ENCODE measurements at places on chromosomes 7 and 10.

DNA sequence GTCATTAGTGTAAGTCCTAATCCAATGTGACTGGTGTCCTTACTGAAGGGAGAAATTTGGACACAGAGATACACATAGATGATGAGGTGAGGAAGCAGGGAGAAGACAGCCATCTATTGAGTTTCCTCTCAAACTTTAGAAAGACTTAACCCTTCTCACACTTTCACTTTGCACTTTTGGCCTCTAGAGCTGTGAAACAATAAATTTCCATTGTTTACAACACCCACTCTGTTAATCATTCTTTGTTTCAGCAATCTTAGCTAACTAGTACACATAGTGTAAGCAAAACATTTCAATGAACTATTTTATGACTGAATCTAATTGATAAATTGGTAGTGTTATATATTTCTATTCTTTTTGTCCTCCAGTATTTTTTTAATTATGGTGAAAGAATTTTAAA, 1092.8 kb upstream of the POT1 start:
- DNase-seq = no peak

DNA sequence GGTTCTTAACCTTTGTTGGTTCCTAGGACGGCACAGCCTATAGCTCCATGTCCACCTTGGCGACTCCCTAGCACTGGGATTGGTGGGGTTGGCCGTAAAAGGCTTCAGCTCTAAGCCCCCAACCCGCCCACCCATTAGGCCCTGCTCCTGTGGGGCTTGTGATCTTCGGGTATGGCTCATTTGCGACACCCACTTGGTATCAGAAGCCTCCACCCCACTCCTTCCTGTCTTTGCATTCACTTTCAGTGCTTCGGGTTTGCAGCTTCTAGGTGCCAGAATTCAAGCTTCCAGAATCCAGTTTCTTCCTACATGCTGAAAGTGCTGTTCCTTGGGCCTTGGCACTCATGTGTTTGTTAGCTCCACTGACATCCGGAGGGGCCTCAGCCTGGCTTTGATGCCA, 39.5 kb downstream of the HABP2 start:
- DNase-seq = no peak

- no peak for DNase-seq
Measured at GRCh38 chr10:24849051-24849450, 103.4 kb downstream of the PRTFDC1 start.

DNA sequence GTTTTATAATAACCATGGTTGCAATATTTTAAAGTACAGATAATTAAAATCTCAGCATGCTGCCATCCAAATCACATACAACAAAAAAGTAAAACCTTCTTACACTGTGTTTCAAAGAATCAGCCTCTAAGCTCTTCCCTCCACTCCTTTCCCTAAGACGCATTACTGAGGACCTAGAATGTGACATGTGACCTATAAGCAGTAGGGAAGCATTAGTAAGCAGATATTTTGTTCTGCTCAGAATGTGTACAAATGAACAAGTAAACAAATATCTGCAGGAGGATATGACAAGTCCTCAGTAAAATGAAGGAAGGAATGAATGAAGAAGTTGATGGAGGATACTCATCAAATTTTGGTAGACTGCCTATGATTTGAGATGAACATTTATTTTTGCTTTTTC, 49.1 kb downstream of the RAB11FIP2 start:
- DNase-seq = no peak

GRCh38 chr7:159031750-159032149, 112.9 kb downstream of the VIPR2 start:
- no peak for DNase-seq

DNA sequence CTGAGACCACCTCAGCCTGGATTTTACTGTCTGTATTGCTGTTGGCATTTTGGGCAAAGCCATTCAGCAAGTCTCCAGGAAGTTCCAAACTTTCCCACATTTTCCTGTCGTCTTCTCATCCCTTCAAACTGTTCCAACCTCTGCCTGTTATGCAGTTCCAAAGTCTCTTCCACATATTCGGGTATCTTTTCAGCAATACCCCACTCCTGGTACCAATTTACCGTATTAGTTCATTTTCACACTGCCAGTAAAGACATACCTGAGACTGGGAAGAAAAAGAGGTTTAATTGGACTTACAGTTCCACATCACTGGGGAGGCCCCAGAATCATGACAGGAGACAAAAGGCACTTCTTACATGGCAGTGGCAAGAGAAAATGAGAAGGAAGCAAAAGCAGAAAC, 62.8 kb downstream of the INPP5A start:
- DNase-seq = no peak

- no peak for DNase-seq
Measured at GRCh38 chr7:134834689-134835462, 55.4 kb downstream of the CALD1 start.

- no peak for DNase-seq
Measured at GRCh38 chr7:128099204-128099671, 68.0 kb upstream of the LRRC4 start.

- no peak for DNase-seq
Measured at GRCh38 chr10:79412516-79412915, 32.9 kb downstream of the ZCCHC24 start.

- no peak for DNase-seq
Measured at GRCh38 chr7:9091282-9091681, 657.9 kb downstream of the NXPH1 start.

GRCh38 chr7:103712991-103713778, 267.2 kb upstream of the SLC26A5 start:
- DNase-seq = no peak

DNA sequence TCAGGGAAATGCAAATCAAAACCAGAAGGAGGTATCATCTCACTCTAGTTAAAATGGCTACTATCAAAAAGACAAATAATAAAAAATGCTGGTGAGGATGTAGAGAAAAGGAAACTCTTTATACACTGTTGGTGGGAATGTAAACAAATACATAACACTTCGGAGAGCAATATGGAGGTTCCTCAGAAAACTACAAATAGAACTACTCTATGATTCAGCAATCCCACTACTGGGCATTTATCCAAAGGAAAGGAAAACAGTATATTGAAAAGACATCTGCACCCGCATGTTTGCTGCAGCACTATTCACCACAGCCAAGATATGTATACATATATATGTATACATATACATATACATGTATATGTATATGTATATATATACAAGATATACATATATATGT, 94.2 kb downstream of the C10orf90 start:
- DNase-seq = no peak

- no peak for DNase-seq
Measured at GRCh38 chr10:62377966-62378365, 3.8 kb downstream of the ZNF365 start.

- peak; percentile 4 for DNase-seq
Measured at GRCh38 chr10:46545861-46546590, 10.4 kb downstream of the GPRIN2 start.

DNA sequence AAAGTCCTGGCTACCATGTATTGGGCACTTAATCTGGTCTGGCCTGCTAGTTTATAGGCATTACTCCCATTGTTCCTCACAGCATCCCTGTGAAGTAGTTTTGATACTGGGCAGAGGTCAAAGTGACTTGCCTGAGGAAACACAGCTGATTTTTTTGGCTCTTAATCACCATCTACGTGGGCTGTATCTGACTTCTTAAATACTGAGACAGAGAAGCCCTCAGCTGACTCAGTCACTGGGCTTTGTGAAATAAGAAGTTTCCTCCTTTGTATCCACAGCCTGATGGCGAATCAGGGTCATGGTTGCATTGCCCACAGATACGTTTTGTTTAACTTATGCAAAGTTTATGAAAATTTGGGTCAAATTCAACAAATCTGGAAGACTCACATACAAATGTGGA, 13.2 kb downstream of the TACR2 start:
- no peak for DNase-seq

DNA sequence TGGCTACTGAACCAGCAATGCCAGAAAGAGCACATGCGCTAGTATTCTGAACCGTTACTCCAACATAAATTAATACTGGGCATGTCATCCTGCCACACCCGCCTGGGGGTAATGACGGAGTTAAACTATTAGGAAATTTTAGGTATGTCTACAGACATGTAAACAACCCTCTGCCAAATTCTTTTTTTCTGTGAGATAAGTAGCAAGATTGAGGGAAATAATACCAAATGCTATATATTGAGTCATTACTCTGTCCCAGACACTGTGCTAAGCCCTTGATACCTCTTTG, 7.4 kb downstream of the LSMEM1 start:
- no peak for DNase-seq

GRCh38 chr10:18157881-18158280, 17.7 kb downstream of the CACNB2 start:
- DNase-seq = no peak

DNA sequence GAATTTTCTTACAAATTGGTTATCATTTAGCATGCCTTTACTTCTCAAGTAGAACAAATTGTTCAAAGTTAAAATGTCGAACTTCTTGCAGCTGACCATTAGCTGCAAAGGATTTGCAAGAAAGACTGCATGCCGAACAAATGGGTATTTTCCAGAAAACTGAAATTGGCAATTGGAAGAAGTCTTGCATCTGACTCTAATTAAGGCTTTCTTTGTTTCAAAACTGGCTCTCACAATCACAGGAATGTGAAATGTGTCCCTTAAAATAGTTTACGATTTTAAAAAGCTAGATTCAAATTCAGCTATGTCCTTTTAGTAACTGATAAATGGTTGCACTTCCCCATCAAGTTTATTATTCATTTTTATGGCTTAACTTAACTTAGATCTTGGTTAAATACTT, 207.9 kb downstream of the ARL4A start:
- DNase-seq = no peak

DNA sequence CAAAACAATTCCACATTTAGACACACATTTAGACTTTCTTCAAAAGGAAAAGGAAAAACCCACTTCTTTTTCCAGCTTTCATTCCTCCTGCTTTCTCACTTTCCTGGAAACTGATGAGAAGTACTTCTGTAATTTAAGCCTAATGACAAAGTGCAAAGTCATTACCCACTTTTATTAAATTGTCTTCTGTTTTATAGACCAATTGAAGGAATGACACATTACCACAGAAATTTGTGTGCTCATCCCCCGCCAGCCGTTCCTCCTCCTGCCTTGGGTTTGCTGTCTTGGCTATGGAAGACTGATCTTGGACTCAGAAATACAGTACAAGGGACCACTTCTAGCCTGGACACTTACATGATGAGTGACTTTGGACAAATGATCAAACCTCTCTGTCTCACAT, 717.8 kb downstream of the SORCS3 start:
- DNase-seq = no peak

GRCh38 chr10:49756031-49756430, 6.1 kb downstream of the OGDHL start:
- no peak for DNase-seq

DNA sequence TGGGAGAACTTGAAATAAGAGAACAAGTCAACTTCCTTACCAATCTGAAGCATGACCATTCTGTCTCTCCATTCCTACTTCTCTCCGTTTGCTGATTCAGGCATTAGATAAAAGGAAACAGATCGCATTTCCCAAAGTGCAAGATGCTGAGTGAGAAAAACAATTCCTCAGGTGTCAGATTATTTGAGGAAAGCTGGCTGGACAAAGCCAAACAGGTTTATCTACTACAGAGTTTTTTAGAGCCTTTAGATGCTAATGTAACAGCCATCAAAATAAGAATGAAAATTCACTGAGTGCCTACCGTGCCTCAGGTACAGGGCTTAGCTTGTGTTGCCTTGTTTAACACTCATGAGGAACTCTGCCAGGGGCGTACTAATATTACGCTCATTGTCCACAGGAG, 135.9 kb upstream of the MBL2 start:
- no peak for DNase-seq

DNA sequence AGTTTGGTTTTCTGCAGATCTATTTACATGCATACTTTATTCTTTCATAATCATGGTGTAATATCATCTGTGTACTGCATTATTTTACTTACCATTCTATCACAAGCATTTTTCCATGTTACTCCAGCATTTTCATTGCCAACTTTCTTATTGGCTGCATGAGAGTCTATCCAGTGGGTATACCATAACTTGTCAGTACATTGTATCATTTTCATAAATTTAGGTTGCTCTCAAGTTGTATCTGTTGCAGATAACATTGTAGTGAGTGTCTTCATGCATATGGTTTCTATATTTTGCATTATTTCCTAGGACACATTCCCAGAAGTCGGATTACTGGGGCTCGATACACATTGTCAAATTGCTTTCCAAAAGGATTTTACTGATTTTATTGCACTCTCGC, 87.2 kb upstream of the INSYN2A start:
- DNase-seq = no peak

DNA sequence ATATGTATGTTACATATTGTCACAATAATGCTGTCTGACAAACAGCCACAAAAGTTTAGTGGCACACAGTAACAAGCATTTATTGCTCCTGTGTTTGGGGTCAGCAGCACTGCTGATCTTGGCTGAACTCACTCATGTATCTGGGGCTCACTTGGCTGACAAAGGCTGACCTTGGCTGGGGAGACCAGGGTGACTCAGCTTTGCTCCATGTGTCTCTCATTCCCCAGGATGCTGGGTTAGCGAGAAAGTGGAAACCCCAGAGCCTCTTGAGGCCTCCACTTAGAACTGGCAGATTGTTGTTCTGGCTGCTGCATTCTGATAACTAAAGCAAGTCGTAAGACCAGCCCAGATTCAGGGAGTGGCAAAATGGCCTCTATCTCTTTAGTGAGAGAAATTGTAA, 217.3 kb upstream of the HABP2 start:
- no peak for DNase-seq

DNA sequence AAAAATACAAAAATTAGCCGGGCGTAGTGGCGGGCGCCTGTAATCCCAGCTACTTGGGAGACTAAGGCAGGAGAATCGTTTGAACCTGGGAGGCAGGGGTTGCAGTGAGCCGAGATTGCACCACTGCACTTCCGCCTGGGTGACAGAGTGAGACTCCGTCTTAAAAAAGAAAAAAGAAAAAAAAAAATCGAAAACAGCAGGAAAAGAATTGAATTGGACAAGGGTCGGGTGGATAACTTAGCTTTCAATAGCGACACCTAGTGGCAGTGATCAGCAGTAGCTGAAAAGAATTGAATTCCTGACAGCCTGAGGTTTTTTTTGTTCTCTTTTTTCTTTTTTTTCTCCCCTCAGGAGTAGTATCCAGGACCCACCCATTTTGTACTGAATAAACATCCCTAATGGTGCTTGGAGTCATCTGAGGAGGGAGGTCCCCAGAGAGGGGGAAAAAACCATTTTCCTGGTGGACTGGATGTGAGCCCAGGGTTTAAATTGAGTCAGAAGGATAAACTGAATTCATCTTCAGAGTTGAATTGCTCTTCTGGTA, 55.1 kb downstream of the CYCS start:
- peak; percentile 42 for DNase-seq
